CD4-positive, alpha-beta T cell treated with Interleukin-21 for 1 hour (primary cell): ENCODE measurements at places on chromosomes 1 and 21.

GRCh38 chr1:62841587-62842169 is 57.7 kb downstream of the ATG4C start:
- peak; percentile 58 for DNase-seq

DNA sequence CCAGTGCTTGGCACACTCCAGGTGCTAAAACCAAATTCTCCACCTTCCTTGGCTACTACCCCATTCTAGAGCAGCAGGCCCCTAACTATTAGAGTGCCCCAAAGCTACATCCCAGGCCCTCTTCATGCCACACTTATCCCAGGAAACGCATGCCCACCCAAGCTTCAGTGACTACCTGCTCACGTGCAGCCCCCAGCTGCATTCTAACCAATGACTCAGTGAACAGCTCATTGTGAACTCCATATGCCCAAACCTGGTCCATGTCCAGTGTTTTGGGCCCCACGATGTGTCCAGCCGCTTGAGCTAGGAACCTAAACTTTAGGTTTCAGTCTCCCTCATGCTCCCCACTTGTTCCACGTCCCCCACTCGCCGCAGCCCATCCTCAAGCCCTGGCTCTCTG is 41.5 kb downstream of the NKAIN1 start:
- DNase-seq = no peak

DNA sequence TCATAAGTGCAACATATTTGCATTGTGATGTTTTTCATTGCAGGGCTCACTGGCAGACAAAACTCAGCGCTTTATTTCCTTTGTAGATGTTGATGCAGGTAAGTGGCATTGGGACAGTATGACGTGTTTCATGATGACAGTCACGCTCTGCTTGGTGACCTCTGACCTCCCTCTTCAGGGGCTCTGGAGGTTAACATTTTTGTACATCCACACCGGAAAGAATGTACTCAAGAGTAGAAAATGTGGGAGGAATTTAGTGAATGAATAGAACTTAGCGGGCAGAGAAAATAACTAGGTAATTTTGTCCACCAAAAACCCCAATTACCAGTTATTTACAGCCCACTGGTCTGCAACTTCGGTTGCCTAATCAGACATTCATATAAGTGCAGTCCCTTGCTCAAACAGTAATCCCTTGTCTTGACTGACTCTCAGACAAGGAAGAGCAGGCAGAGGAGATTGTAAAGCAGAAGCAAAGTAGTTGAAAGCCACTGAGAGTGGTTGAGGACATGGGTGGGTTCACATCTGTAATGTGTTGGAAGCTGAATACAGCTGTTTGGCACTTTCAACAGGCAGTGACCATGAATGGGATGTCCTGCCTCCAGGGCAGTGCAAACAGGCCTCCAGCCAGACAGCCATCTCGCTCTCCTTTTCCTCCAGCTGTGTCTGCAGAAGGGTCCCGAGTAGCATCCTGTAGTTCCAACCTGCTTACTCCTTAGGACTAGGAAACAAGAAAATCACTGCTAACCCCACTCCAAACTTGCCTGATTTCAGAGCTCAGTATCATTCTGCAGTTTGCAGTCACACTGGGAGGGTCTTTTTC is 188.9 kb downstream of the NRIP1 start:
- DNase-seq = no peak

DNA sequence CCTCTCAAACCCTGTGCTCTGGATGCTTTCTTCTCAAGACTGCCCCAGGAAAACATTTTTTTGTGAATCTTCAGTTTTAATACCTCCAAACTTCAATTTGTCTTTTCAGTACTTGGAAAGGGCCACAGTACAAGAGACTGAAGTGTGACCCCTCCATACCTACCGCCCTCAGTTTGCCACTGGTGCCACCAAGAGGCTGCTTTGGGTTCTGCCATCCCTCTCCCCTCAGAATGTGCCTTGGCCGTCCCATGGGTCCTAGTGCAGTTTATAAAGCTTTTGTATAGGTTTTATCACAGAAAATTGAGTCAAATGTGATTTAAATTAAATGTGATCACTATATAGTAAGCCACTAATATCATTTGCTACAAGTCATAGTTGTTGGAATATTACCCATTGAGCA is 60.8 kb upstream of the PGD start:
- DNase-seq = peak; percentile 48

DNA sequence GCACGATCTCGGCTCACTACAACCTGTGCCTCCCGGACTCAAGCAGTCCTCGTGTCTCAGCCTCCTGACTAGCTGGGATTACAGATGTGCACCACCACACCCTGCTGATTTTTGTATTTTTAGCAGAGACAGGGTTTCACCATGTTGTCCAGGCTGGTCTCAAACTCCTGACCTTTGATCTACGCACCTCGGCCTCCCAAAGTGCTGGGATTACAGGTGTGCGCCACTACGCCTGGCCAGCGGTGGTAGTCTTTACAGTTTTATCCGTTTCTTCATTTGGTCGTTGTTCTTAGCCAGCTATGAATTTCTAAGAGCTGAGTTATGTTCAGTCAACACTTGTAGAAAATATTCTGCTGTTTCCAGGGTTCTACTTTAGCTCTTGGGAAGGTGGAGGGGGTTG is 53.3 kb downstream of the AKNAD1 start:
- no peak for DNase-seq

DNA sequence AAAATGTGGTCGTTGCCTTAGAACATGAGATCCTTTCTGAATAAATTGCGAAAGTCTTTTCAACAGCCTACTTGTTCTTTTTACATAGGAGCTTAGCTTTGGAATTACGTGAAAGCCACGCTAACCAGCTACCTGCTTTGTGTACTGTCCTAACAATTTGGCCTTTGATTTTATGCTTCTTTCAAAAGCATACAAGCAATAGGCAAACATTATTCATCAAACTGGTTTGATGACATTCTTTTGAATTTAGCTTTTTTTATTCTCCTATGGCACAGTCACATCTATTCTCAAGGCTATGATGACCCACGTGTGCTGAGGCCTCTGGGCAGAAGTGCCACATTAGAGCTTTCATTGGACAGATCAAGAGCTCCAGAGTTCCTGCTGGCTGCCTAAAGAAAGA is 178.0 kb upstream of the DPT start:
- DNase-seq = no peak

DNA sequence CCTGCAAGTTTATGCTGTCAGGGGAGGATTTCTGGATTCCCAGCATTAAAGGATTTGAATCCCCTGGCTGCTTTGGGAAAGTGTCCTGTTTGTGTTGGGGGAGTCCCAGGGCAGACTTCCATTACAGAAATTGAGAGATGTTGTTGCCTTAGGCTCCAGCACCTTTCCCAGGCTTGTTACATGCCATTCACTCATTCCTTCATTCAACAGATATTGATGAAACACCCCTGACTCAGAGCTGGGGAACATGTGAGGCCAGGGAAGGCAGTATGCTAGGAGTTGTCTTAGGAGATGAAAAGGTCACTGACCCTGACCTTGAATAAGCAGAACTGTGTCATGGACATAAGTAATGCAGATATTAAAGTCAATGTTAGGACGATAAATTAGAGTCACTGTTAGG is 161.7 kb downstream of the NTMT2 start:
- no peak for DNase-seq

DNA sequence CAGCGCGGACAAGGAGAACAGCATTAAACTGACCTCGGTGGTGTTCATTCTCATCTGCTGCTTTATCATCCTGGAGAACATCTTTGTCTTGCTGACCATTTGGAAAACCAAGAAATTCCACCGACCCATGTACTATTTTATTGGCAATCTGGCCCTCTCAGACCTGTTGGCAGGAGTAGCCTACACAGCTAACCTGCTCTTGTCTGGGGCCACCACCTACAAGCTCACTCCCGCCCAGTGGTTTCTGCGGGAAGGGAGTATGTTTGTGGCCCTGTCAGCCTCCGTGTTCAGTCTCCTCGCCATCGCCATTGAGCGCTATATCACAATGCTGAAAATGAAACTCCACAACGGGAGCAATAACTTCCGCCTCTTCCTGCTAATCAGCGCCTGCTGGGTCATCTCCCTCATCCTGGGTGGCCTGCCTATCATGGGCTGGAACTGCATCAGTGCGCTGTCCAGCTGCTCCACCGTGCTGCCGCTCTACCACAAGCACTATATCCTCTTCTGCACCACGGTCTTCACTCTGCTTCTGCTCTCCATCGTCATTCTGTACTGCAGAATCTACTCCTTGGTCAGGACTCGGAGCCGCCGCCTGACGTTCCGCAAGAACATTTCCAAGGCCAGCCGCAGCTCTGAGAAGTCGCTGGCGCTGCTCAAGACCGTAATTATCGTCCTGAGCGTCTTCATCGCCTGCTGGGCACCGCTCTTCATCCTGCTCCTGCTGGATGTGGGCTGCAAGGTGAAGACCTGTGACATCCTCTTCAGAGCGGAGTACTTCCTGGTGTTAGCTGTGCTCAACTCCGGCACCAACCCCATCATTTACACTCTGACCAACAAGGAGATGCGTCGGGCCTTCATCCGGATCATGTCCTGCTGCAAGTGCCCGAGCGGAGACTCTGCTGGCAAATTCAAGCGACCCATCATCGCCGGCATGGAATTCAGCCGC is 2.5 kb downstream of the S1PR1 start:
- DNase-seq = peak; percentile 71

DNA sequence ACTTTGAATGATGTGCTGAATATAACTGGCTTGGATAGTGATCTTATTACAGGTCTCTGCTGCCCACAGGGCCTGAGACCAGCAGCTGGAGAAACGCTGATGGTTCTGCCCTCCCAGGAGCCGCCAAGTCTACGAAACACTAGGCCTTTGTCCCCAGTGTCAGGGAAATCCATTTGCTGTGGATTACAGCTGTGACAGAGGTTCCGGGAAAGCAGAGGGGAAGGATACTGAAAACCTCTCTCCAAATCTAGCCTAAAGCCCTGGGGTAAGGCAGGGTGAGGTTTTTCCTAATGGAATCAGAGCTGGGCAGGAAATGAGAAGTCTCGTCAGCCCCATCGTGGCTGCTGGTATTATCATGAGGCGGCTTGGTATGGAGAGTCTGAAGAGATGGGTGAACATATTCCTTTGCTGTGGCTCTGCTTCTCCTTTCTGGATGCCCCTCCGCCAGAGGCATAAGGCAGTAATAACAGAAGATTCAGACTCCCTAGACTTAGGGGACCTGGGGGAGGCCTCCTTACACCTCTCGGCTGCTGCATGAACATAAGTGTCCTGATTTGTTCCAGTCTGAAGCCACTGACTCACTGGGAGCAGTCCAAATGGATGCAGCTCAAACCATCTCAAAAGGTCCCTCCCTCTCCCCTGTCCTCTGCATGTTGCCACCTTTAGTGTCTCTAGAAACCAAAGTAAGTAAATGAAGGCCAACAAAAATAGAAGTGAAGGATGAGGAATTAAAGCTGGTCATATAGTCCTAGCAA is 48.1 kb downstream of the PHC2 start:
- DNase-seq = no peak

DNA sequence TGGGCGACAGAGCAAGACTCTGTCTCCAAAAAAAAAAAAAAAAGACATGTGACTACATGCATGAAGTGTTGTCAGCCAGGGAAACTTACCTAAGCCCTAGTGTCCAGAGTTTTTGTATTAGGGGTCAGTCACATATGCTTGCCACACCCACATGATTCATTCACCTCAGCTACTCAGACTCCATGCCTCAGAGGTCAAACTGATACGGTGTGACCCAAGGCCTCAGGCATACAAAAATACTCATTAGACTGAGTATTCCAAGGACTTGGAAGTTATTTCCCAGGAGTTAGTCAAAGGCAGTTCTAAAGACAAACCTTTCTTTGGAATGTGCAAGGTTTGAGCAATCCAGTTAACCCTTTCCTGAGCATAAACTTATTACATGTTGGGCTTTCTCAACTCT is 6.3 kb upstream of the TRIM33 start:
- no peak for DNase-seq
